GM10248 (cell line): ENCODE measurements at places on chromosomes 3 and 15.

GRCh38 chr3:37687966-37688365 lies 173.7 kb upstream of the CTDSPL start:
- no peak for DNase-seq

DNA sequence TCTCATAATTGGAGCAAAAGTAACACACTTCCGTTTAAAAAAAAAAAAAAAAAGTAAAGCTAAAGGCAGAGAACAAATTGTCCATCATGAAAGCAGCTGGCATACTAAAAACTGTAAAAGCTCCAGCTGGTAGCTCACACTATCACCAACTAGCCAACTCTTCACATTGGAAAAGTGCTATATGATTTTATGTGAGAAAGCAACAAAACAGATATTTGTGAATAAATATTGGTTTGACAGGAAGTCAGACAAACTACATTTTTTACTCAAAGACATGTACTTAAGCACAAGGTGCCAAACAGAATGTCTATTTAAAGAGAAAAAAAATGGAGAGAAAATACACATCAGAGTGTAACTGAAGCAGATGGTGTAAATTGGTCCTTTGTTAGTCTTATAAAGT lies 231.2 kb upstream of the CADM2 start:
- no peak for DNase-seq

DNA sequence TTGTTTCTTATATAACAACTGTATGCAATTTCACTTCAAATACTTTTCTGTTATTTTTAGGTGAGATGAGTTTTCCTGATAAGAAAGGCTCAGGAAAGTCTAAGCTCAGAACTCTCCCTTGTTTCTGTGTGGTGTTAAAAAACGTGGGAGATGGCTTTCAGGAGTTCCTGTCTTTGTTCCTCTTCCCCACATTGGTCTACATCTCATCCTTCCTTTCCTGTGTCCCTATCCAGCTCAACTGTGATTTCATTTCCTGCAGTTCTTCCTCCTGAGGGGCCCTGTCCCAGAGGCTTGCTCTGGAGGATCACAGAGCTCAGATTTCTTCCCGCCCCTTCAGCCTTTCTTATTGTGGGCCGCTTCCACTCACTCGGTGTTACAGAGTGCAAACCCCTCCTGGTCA lies 11.2 kb downstream of the SEC13 start:
- no peak for DNase-seq

DNA sequence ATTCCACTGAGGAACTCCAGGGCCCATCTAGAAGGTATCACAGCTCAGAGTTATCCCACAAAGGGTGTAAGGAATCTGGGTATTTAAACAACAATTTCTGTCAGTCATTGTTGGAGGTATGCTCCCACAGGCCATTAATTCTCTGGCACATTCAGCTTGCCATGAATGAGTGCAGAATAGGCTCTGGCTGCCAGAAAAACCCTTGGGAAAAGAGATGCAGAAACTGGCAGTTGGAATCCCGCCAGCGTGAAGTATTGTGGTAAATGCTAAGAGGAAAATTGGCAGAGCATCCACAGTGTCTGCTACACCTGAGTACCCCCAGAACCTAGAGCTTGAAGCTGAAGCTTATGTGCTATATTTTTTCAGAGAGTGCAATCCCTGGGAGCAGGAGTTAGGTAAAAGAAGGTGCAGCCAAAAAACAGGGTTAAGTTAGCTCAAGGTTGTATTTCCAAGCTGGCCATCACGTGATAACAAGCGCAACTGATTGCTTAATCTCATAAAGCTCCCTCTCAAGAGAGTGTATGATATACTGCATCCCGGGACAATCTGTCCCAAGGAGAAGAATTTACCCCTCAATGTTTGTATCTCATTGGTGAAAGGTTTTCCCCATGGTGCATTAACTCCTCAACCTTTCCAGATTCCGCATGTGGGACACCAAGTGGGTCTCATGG lies 94.2 kb upstream of the ACP3 start:
- no peak for DNase-seq

GRCh38 chr3:151016478-151016795 lies 43.9 kb upstream of the CLRN1 start:
- no peak for DNase-seq

DNA sequence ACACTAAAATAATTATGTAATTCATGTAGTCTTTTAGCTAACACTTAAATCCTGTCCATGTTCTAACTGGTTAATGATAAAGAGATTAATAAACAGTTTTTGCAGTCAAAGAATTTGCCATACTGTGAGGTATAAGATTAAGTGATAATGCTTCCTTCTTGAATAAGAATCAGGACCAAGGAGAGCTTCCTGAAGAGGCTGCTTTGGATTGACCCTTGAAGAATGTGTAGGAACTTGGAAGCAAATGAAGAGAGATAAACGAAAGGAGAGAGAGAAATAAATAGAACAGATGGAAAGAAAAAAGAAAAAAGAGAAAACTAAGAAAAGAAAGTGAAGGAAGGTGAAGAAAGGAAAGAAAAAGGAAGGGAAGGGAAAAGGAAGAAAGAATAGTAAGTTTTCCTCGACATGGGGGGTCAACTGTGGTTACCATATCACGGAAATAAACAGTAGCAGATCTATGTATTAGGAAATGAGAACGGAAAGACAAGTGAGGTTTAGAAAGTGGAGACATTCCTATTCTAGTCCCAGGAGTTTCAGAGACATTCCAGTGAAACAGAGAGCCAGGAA lies 539.8 kb downstream of the FGF12 start:
- no peak for DNase-seq

DNA sequence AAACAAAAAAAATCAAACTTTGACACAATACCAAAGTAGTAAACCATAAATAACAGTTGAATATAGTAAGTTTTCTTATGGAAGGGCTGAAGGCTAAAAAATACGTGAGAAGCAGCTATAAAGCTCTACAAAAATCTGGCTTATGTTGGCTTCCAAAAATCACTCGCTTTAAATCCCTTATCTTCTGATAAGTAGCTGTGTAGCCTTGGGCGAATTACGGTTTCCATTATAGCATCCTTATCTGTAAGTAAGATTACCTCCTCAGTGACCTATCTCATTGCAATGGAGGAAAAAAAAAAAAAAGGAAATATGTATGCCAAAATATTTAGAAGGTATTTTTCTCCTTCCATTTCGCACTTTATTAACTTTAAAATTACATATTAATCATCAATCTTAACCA lies 348.6 kb downstream of the PLOD2 start:
- no peak for DNase-seq
